ENCODE measurements at places on chromosomes 1 and 21. TPM values are rescaled to one million over a fixed set of nuclear protein-coding genes. Genes with fewer than 3 reads are reported as not detected.

DNA sequence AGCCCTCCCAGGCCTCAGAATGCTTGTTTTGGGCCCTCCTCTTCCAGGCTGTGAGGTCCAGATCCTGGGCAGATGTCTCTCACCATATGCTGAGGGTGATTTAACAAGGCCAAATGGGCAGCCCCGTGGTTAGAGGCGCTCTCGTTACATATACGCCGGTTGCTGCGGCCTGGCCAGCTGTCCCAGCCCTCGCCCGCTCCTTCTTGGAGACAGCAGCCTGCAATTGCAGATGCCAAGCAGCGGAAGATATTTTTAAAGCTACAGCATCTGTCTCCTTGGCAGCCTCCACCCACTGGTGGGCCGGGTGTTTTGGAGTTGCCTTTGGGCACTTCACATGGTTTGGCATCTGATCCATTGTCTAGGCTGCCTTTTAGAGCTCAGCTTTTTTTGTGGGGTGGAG lies 178.8 kb upstream of the NFIA start:
- no peak overlapping the region for H3K4me3 ChIP-seq
- DNase-seq = peak; percentile 81
- H3K27ac ChIP-seq = peak overlapping the region; percentile 69
- no peaks in the 10 kb centered on the region for H3K36me3 ChIP-seq
- H3K27me3 ChIP-seq = peaks cover 8% of the 10 kb centered on the region

GRCh38 chr1:158248771-158249170 lies 5.5 kb upstream of the CD1A start:
- H3K4me1 ChIP-seq = no peaks in the 10 kb centered on the region
- H3K36me3 ChIP-seq = no peaks in the 10 kb centered on the region
- no peak overlapping the region for H3K4me3 ChIP-seq

DNA sequence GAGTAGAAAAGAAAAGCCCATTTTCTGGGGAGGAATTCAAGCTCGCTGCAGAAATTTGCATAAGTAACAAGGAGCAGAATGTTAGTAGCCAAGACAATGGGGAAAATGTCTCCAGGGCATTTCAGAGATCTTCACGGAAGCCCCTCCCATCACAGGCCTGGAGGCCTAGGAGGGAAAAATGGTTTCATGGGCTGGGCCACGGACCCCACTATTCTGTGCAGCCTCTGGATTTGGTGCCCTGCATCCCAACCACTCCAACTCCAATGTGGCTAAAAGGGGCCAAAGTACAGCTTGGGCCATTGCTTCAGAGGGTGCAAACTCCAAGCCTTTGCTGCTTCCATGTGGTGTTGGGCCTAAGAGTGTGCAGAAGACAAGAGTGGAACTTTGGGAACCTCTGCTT lies 43.1 kb downstream of the NTPCR start:
- H3K4me1 ChIP-seq = peaks cover 3% of the 10 kb centered on the region
- no peak for DNase-seq
- H3K27ac ChIP-seq = no peak overlapping the region
- peaks cover 49% of the 10 kb centered on the region for H3K36me3 ChIP-seq
- no peak overlapping the region for H3K4me3 ChIP-seq

DNA sequence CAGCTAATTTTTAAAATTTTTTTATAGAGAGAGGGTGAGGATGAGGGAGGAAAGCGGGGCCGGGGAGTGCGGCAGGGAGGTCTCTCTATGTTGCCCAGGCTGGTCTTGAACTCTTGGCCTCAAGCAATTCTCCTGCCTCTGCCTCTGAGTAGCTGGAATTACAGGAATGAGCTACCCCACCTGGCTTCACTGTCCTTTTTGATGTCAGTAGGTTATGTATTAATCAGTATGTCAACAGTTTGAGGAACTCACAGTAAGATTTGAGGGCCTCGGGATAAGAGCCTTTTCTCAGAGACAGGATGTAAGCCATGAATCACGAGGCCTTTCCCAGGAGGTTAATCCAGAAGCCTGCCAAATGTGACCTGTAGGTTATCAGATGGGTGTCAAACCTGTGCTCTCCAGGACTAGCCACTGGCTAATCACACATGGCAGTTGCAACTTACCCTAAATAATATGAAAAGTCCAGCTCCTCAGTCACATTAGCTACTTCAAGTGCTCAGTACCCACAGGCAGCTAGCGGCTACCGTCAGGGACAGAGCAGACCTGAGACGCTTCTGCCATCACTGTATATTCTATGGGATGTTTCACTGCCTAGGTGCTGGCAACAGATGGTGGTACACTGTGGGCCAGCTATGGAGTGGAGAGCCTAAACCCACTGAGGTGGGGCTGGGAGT lies 33.1 kb downstream of the TRIM67 start:
- no peaks in the 10 kb centered on the region for H3K4me1 ChIP-seq
- peaks cover 7% of the 10 kb centered on the region for H3K27me3 ChIP-seq
- H3K36me3 ChIP-seq = no peaks in the 10 kb centered on the region
- H3K27ac ChIP-seq = no peak overlapping the region

DNA sequence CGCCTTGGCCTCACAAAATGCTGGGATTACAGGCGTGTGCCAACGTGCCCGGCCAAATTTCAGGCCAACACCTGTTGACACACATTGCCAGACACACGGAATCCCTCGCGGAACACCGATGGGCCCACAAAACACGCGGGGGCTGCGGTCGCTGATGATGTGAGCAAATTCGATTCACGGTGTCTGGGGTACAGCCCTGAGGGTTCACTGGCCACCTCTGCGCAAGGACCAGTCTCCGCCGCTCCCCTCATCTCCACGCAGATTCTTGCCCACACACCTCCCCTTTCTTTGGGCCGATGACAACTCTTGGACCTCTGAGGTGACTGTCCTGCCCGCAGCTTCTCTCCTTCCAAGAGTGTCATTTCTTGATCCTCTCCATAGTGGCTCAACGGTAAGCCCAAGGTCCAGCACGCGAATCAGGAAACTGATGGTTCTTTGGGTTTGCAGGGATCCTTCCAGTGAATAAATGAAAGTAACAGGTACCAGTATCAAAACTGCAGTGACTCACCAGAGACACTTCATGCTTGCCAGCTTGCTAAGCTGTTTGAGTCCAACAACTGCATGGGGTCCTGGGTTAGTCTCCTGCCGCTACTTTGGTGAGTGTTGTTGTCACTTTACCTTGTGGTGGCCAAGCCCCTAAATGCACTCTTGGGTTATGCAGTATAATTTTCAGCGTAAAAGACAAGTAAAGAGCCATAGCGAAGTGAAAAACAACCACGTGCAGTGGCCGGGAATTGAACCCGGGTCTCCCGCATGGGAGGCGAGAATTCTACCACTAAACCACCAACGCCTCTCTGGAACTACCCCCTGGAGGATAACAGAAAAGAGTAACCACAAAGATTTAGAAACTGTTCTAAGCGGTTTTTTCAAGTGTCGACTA lies 11.0 kb upstream of the RNU1-3 start:
- H3K4me1 ChIP-seq = peaks cover 2% of the 10 kb centered on the region
- peaks cover 7% of the 10 kb centered on the region for H3K27me3 ChIP-seq
- H3K4me3 ChIP-seq = no peak overlapping the region
- DNase-seq = no peak
- peak overlapping the region; percentile 49 for H3K27ac ChIP-seq
- H3K36me3 ChIP-seq = no peaks in the 10 kb centered on the region

DNA sequence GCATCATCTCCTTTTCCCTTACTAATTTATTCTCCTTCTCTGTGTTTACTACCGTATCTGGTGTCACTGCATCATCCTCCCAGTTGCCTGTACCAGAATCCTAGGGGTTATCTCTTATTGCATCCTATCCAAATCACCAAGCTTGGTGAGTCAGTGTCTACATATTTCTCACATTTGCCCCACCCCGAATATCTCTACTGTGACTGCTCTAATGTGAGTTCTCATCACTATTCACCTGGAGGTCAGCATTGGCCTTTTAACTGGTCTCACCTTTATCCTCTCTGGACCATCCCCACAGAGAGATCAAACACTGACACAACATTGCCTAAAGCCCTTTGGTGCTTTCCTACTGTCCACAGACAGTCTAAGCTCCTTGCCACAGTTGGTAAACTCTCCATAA lies 45.7 kb upstream of the ZNF648 start:
- H3K27me3 ChIP-seq = peaks cover 2% of the 10 kb centered on the region
- H3K4me1 ChIP-seq = no peaks in the 10 kb centered on the region
- H3K27ac ChIP-seq = no peak overlapping the region
- H3K4me3 ChIP-seq = no peak overlapping the region
- H3K36me3 ChIP-seq = peaks cover 8% of the 10 kb centered on the region

- no peak overlapping the region for H3K27ac ChIP-seq
- H3K36me3 ChIP-seq = no peaks in the 10 kb centered on the region
- H3K27me3 ChIP-seq = peaks cover 1% of the 10 kb centered on the region
- DNase-seq = peak; percentile 35
Measured at GRCh38 chr1:181676269-181676668, 193.0 kb downstream of the CACNA1E start.

GRCh38 chr1:165527251-165528007 lies 16.4 kb upstream of the LRRC52 start:
- peaks cover 7% of the 10 kb centered on the region for H3K36me3 ChIP-seq
- H3K27ac ChIP-seq = no peak overlapping the region
- DNase-seq = no peak
- H3K4me3 ChIP-seq = no peak overlapping the region
- peaks cover 2% of the 10 kb centered on the region for H3K27me3 ChIP-seq

- peaks cover 6% of the 10 kb centered on the region for H3K36me3 ChIP-seq
- H3K27me3 ChIP-seq = peaks cover 2% of the 10 kb centered on the region
- H3K4me1 ChIP-seq = no peaks in the 10 kb centered on the region
- H3K27ac ChIP-seq = no peak overlapping the region
- H3K4me3 ChIP-seq = no peak overlapping the region
Measured at GRCh38 chr1:165650981-165651625, 20.1 kb downstream of the MGST3 start.

- no peak for DNase-seq
- H3K4me1 ChIP-seq = peaks cover 3% of the 10 kb centered on the region
- H3K36me3 ChIP-seq = peaks cover 17% of the 10 kb centered on the region
- no peak overlapping the region for H3K27ac ChIP-seq
Measured at GRCh38 chr21:45941717-45942546, 39.6 kb upstream of the COL6A1 start.

GRCh38 chr21:18524097-18524880 lies 120.7 kb upstream of the TMPRSS15 start:
- peaks cover 61% of the 10 kb centered on the region for H3K4me1 ChIP-seq
- no peak overlapping the region for H3K27ac ChIP-seq
- H3K4me3 ChIP-seq = no peak overlapping the region
- H3K36me3 ChIP-seq = no peaks in the 10 kb centered on the region
- no peaks in the 10 kb centered on the region for H3K27me3 ChIP-seq

- no peak overlapping the region for H3K4me3 ChIP-seq
- peaks cover 38% of the 10 kb centered on the region for H3K4me1 ChIP-seq
- H3K27ac ChIP-seq = peak overlapping the region; percentile 41
- no peaks in the 10 kb centered on the region for H3K36me3 ChIP-seq
- H3K27me3 ChIP-seq = peaks cover 2% of the 10 kb centered on the region
- DNase-seq = no peak
Measured at GRCh38 chr1:8681911-8682310, 135.5 kb downstream of the RERE start.

Gene TRIM67
- total RNA-seq = 3.9 TPM

Gene CLCA4
- not detected for total RNA-seq

Gene TRABD2B
- total RNA-seq = 0.64 TPM

Gene GPR153
- total RNA-seq = 174 TPM

Gene WNT3A
- total RNA-seq = not detected

Gene ETV3L
- total RNA-seq = not detected
